Stimulated activated naive CD8-positive, alpha-beta T cell treated with anti-CD3 and anti-CD28 coated beads, Interleukin-15, amount 100 ng/mL, for 72 hours (primary cell): ENCODE measurements at places on chromosomes 16 and 17.

- DNase-seq: no peak
Observed at GRCh38 chr17:17254036-17254435, 17.1 kb upstream of the FLCN start.

DNA sequence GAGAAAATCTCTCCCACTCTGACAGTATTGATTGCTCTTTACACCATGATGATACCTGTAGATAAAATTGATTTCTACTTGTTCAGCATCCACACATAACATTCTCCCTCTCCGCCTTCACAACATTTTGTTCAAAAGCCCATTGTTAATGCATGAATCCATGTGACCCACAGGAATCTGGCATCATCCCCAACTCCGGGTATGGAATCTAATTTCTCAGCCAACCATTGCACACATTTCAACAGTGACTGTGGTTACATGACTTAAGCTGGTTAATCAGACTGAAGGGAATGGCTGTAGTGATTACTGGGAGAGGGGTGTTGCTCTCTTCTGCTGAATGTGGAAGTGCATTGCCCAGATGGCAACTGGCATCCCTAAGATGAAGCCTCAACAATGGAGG, 161.4 kb upstream of the C16orf82 start:
- DNase-seq: no peak

GRCh38 chr17:50161023-50161910, 4.5 kb upstream of the SGCA start:
- DNase-seq: peak; percentile 98

DNA sequence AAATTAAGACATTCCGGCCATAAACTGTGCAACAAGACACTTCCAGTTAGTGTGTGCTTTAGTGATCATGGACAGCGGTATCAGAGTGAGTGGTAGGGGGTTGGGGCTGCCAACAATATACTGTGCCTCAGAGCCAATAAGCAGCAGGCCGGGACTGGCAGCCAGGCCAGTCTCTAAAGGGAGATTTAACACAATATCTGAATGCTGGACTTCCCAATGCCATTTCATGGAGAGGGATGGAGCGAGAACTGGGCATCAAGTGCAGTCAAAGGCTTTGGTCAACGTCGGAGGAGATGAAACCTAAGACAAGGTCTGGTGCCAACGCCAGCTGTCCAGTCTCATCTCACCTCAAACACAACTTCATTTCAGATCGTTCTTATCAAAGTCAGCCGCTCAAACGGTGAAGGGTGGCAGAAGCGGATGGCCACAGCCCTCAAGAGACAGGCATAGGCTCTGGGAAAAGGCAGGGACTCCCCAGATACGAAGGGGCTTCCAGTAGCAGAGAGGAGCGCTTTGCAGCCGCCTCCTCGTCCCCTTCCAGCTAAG, 935 bp downstream of the USP32 start:
- peak; percentile 19 for DNase-seq

DNA sequence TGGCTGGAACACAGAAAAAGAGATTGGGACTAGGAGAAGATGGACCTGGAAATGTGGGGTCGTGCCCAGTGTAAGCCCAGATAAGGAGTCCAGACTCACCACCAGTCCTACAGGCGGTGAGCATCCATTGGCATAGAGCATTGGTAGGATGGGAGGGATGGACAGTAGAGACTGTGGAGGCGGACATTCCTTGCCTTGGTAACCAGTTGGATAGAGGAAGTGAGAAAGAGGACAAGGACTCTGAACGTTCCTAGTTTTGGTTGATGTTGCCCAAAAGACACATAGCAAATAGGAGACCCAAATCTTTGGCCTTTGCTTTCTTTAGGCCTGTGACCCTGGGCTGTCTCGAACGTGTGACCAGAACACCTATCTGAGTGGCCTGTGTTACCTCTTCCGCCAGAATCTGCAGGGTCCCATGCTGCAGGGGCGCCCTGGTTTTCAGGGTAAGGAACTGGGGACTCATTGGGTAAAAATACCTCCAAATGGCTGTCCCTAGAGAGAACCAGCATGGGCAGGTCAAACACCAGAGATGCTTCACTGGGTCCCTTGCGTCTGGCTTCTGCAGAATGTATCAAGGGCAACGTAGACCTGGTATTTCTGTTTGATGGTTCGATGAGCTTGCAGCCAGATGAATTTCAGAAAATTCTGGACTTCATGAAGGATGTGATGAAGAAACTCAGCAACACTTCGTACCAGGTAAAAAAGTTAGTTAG, 6.4 kb downstream of the ITGAL start:
- no peak for DNase-seq

DNA sequence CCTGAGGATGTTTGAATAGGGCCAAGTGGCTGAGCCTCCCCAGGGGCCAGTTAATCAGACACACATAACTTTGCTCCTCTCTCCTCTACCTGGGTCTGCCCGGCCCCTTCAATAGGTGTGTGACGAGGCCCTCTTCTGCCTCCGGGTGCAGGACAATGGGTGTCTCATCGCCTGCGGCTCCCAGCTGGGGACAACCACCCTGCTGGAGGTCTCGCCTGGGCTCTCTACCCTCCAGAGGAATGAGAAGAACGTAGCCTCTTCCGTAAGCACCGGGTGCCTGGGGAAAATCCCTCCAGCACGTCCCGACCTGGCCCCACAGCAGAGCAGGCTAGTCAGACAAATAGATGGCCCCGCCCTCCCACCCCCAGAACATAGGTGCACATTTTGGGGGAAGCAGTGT, 16.1 kb upstream of the KIF19 start:
- DNase-seq: no peak

DNA sequence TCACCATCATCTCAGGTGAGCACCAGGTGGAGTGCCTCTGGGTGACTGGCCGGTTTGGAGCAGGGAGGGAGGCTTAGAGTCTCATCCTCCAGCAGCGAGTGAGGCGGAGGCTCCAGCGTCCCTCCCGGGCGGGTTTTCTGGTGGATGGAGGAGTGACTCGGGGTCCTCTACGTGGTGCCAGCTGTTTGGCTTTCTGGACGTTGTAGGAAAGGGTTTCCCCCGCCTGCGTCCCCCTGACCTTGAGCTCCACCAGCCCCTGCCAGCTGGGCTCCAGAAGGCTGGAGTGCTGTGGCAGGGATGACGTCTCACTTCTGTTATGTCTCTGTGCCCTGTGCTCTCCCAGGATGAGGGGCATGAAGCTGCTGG, 522 bp downstream of the DNASE1 start:
- no peak for DNase-seq

DNA sequence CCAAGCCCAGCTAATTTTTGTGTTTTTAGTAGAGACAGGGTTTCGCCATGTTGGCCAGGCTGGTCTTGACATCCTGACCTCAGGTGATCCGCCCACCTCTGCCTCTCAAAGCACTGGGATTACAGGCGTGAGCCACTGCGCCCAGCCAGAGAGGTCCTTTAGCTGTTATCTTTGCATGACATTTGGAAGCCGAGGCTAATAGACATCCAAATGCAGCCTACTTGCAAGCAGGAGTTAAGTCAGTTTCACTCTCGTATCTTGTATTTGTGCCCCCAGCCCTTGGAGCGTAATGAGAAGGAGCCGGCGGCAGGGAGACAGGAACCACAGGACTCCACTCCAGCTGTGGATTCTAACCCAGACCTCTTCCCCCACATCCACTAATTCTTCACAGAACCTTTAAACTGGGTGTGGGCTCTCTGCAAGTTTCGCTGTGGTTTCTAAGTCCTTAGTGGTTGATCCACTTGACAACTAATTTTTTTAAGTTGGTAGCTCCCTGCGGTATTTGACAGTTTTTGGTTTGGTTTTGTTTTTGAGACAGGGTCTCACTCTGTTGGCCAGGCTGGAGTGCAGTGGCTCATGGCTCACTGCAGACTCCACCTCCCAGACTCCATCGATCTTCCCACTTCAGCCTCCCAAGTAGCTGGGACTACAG, 3.1 kb upstream of the CYTH1 start:
- DNase-seq: no peak
